GM23248 (cell line): ENCODE measurements at places on chromosomes 4 and X. TPM values are rescaled to one million over a fixed set of nuclear protein-coding genes. Genes with fewer than 3 reads are reported as not detected.

DNA sequence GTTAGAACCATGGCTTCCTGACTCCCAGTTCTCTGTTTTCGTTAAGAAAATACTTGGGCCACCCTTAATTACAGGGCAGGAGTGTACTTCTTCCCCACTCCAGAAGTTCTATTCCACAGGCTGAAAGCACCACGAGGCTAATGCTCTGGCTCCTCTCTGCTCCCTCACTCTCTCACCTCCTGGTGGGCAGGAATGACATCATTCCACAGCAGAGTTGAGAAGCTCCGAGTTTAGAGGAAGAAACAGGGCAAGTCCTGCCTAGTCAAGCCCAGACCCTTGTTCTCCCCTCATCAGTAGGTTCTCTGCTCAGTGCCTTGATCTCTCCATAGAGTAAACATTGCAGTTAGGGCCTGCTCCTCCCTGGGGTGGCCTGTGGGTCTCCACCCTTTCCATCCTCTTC, 343.8 kb upstream of the CLNK start:
- H3K27ac ChIP-seq = no peak overlapping the region
- DNase-seq = no peak
- H3K4me3 ChIP-seq = no peak overlapping the region
- H3K4me1 ChIP-seq = no peaks in the 10 kb centered on the region
- H3K27me3 ChIP-seq = no peaks in the 10 kb centered on the region
- no peaks in the 10 kb centered on the region for H3K36me3 ChIP-seq

- DNase-seq = peak; percentile 82
- no peaks in the 10 kb centered on the region for H3K27me3 ChIP-seq
- peak overlapping the region; percentile 88 for H3K27ac ChIP-seq
- H3K4me3 ChIP-seq = peak overlapping the region; percentile 93
- 0 out of 2 replicates have a peak, but pooled peaks cover 19% of the 10 kb centered on the region for H3K4me1 ChIP-seq
- no peaks in the 10 kb centered on the region for H3K36me3 ChIP-seq
Observed at GRCh38 chr4:77819404-77819842, 255 bp upstream of the CNOT6L start.

DNA sequence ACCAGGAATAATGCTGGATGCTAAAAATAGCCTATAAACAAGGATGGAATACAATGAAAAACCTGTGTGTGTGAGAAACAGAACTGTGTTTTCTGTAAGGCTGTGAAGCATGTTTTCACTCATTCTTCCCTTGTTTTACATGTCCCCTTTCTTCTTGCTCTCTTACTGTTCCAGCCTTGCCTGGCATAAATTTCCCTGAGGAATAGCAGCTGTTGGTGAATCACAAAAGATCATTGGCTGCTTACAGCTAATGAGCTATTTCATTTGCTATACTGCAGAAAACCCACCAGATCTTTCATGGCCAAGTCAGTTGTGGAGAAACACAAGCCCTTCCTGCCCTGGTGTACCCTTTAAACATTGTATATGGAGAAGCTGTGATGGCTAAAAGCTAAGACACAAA, 91.1 kb downstream of the LDB2 start:
- H3K4me1 ChIP-seq = no peaks in the 10 kb centered on the region
- H3K27me3 ChIP-seq = no peaks in the 10 kb centered on the region

DNA sequence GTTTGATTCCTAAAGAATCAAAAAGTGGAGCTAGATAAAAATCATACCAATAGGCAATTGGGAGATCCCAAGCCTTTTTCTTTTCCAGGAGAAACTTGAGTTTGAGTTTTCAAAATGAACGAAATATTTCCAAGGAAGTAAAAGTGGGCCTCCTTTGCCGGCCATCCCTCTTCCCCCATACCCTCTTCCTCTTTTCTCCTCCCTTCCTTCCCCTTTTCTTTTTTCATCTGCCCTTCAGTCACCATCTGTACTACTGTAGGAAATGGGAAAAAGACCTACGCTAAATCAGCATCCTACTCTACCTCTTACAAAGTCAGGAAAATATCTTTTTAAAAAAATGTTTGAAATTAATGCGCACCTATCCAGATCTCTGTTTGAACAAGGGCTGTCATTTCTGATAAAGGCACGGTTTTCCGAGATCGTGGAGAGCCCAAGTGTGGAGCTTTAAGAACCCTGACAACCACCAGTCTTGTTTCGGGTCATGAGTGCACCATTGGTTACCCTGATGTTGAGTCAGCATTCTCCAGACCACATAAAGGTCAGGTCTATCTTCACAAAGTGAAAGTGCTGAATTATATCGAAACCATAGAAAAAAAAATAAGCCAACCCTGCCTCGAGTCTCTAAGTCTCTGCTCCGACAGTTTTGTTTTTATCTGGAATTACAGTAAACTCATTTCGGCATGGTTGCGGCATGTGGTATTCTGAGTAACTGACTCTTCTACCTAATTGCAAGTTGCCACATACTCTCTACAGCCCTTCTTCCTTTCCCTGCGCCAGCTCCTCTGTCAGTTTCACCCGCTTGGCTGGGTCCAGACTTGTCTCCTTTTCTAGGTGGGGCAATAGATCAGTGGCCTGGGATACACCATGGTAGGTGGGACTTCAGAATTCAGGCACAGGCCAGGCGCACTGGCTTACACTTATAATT, 140.2 kb upstream of the KLF3 start:
- H3K36me3 ChIP-seq = no peaks in the 10 kb centered on the region
- H3K4me3 ChIP-seq = no peak overlapping the region
- no peak overlapping the region for H3K27ac ChIP-seq
- no peaks in the 10 kb centered on the region for H3K4me1 ChIP-seq

DNA sequence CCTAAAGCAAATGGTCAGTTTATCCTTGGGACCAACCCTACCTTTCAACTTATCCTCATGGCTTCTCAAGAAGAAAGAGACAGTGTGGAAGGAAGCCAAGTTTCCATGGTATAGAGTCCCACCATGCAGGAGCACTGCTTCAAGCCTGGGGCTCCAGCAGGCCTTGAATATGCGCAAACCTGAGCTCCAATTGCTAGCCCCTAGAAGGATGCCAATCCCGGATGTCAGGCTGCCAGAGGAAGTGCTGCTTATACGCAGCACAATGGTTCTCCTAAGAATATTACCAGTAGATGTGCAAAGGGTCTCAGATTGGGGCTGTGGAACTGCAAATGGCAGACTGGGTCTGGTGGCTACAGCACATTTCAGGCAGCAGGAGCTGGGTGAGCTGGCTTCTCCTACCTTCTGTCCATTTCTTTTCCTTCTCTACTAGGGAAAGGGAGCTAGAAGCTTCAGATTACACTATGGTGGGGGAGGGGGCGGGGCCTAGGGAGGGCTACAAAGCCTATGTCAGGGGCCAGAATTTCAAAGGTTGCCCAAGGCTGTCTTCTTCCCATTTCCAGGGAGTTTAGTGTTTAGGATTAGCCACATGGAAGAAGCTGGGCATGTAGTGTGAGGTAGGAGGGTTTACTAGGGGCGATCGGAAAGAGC, 40.7 kb upstream of the CITED1 start:
- no peak overlapping the region for H3K4me3 ChIP-seq
- H3K36me3 ChIP-seq = no peaks in the 10 kb centered on the region
- H3K27me3 ChIP-seq = no peaks in the 10 kb centered on the region
- H3K27ac ChIP-seq = no peak overlapping the region

GRCh38 chrX:129746557-129747470, 8.0 kb downstream of the XPNPEP2 start:
- H3K27me3 ChIP-seq = no peaks in the 10 kb centered on the region
- no peak overlapping the region for H3K4me3 ChIP-seq
- H3K4me1 ChIP-seq = peaks cover 12% of the 10 kb centered on the region; the same call in 1 of the 2 replicates
- H3K36me3 ChIP-seq = no peaks in the 10 kb centered on the region

- no peaks in the 10 kb centered on the region for H3K27me3 ChIP-seq
- no peaks in the 10 kb centered on the region for H3K36me3 ChIP-seq
- peak; percentile 97 for DNase-seq
- no peak overlapping the region for H3K4me3 ChIP-seq
Observed at GRCh38 chrX:13432414-13433297, 112.8 kb upstream of the ATXN3L start.

DNA sequence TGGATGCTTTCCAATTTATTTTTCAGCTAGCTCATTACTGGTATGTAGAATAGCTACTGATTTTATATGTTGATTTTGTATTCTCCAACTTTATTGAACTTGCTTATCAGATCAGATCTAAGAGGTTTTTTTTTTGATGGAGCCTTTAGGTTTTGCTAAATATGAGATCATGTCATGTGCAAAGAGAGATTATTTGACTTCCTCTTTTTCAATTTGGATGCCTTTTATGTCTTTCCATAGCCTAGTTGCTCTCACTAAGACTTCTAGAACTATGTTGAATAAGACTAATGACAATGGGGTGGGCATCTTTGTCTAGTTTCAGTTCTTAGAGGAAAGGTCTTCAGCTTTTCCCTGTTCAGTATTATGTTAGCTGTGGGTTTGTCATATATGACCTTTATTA, 11.7 kb downstream of the MAGEE1 start:
- no peaks in the 10 kb centered on the region for H3K36me3 ChIP-seq
- no peak overlapping the region for H3K4me3 ChIP-seq
- H3K27me3 ChIP-seq = no peaks in the 10 kb centered on the region
- DNase-seq = no peak

DNA sequence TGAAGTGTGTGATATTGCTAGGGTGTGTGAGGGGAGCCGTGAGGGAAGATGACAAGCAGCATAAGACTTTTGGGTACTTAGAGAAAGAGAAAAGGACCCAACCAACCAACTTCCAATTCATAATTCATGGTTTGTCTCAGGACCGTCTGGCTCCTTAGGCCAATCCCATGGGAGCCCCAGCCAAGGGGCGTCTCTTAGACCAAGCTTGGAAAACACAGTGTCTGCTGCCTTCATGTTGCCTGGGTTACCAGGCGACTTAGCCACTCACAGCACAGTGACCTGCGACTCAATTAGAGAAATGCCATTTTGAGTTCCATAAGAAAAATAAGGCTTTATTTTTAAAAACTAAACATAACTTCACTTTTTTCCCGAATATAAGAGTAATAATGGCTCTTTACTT, 32.7 kb downstream of the BST1 start:
- no peak overlapping the region for H3K4me3 ChIP-seq
- no peak for DNase-seq
- no peak overlapping the region for H3K27ac ChIP-seq

- no peak overlapping the region for H3K27ac ChIP-seq
- no peaks in the 10 kb centered on the region for H3K27me3 ChIP-seq
- no peak overlapping the region for H3K4me3 ChIP-seq
- H3K4me1 ChIP-seq = no peaks in the 10 kb centered on the region
- DNase-seq = no peak
Observed at GRCh38 chr4:170001745-170002267, 24.4 kb downstream of the MFAP3L start.

- H3K27ac ChIP-seq = no peak overlapping the region
- no peaks in the 10 kb centered on the region for H3K4me1 ChIP-seq
- no peaks in the 10 kb centered on the region for H3K36me3 ChIP-seq
- H3K27me3 ChIP-seq = no peaks in the 10 kb centered on the region
- H3K4me3 ChIP-seq = no peak overlapping the region
- DNase-seq = peak; percentile 73
Observed at GRCh38 chr4:139229534-139230039, 50.4 kb downstream of the MGARP start.

Gene NMU
- not detected in 2 replicates for total RNA-seq

- H3K27me3 ChIP-seq = no peaks in the 10 kb centered on the region
- H3K36me3 ChIP-seq = no peaks in the 10 kb centered on the region
- DNase-seq = no peak
- peaks cover 19% of the 10 kb centered on the region for H3K4me1 ChIP-seq
- no peak overlapping the region for H3K4me3 ChIP-seq
- H3K27ac ChIP-seq = no peak overlapping the region; the same call in 1 of the 2 replicates
Observed at GRCh38 chr4:85682391-85682790, 207.4 kb downstream of the ARHGAP24 start.

Gene LGI2
- total RNA-seq = not detected in 2 replicates

Gene ETDA
- not detected in 2 replicates for total RNA-seq

DNA sequence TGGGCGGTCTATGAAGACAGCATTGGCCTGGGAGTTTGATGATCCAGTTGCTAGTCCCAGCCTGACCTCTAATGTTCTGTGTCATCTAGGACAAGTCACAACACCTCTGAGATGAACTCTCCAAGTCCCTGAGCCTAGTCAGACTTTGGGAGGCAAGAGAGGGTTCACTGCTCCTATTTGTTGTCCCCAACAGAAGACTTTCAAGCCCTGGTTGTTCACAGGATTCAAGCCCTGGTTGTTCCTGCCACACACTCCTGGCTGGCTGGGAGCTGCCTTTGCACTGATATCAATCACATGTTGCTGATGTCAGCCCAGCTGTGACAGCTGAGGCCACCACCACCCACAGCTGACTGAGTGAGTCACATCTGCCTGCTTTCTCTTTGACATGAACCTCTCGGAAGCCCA, 253.2 kb upstream of the RASGEF1B start:
- no peak overlapping the region for H3K4me3 ChIP-seq
- H3K27ac ChIP-seq = no peak overlapping the region

GRCh38 chr4:2168469-2169319, 73.2 kb downstream of the HAUS3 start:
- no peaks in the 10 kb centered on the region for H3K27me3 ChIP-seq
- DNase-seq = no peak
- no peaks in the 10 kb centered on the region for H3K36me3 ChIP-seq
- no peaks in the 10 kb centered on the region for H3K4me1 ChIP-seq
- H3K4me3 ChIP-seq = no peak overlapping the region
- no peak overlapping the region for H3K27ac ChIP-seq

DNA sequence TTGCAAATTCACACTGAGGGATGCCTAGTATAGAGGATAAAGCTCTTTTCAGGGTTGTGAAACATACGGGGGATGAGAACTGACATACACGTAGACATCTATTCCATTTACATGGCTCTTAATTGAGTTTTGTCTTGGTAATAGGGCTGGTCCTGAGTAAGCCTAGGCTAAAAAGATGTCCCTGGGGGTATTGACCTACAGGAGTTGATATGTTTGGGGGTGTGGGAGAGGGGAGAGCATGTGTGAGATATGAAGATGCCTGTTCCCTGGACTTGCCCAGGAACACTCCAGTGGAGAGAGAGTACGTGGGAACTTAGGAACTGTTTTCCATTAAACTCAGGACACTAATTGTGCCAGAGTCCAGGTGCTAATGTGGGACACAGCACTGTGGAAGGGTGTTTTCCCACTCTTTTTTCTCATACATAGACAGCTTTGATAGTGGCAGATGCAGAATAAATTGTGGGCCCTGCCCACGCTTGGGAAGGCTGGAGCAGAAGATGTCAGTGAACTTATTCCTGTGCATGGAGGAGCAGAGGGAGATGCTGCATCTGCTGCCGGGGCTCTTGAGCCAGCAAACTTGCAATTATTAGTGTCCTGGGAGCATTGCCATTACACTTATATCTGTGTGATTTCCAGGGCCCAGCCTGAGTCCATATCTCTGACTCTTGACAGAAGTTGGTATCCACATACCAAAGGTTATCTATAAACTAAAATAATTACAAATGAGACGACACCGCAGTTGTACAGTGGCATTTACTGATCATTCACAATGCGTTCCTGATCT, 20.7 kb downstream of the SYNPO2 start:
- H3K4me3 ChIP-seq = no peak overlapping the region
- no peak overlapping the region for H3K27ac ChIP-seq
- no peaks in the 10 kb centered on the region for H3K36me3 ChIP-seq
- no peak for DNase-seq
- H3K4me1 ChIP-seq = peaks cover 26% of the 10 kb centered on the region
- H3K27me3 ChIP-seq = no peaks in the 10 kb centered on the region

- H3K4me3 ChIP-seq = no peak overlapping the region
- peak overlapping the region; percentile 24 for H3K27ac ChIP-seq
- peak; percentile 53 for DNase-seq
- no peaks in the 10 kb centered on the region for H3K27me3 ChIP-seq
- H3K36me3 ChIP-seq = no peaks in the 10 kb centered on the region
Observed at GRCh38 chr4:73308286-73308685, 49.7 kb upstream of the ANKRD17 start.

- peak; percentile 36 for DNase-seq
- no peaks in the 10 kb centered on the region for H3K27me3 ChIP-seq
- H3K4me1 ChIP-seq = no peaks in the 10 kb centered on the region
- no peaks in the 10 kb centered on the region for H3K36me3 ChIP-seq
- H3K4me3 ChIP-seq = no peak overlapping the region
Observed at GRCh38 chrX:148380650-148381561, 119.5 kb upstream of the AFF2 start.
